Naive B cell (primary cell): ENCODE measurements at places on chromosomes 12 and 14.
A peak's percentile ranks its signal among the peaks of the same experiment; 100 is the strongest.

DNA sequence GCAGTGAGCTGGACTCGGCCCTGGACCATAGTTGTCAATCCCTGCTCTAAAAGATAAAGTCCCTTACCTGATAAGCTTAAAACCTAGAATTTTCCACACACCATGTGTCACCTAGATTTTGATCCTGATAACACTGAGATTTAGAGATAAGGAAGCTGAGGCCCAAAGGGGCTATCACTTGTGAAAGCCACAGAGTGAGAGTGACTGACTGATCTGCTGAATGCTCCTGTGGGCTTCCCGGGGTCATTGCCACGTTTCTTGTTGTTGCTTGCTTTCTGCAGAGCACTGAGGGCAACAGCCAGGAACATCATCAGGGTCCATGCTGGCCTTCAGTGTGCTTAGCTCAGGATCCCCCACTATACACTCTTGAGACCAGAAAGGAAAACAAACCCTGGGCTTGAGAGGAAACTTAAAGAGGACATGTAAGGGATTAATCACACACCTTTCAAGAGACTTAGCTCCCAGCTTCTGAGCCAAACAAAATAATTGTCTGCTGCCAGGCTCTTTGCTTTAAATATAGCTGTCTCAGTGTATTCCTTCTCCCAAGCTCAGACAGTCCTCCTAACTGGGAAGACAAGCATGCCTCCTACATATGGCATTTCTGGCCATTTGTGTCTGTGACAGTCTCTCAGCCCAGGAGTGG lies 82.6 kb upstream of the ARHGAP5 start:
- DNase-seq = no peak

DNA sequence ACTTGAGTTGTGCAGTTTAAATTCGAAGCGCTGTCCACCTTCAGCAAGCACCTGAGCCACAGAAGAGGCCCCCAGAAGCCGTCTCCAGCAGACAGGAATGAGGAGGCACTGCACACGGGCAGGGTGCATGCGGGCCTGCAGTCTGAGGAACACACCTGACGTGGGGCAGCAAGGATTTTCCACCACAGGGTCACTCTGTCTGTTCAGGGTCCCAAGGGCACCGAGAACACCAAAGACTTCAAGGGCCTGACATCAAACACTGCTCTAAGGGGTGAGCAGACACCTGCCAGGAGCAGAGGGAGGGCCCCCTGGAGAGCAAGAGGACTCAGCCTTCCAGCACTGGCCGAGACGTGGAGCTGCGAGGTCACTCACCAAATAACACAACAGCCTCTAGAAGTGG lies 99.7 kb upstream of the C14orf180 start:
- no peak for DNase-seq

DNA sequence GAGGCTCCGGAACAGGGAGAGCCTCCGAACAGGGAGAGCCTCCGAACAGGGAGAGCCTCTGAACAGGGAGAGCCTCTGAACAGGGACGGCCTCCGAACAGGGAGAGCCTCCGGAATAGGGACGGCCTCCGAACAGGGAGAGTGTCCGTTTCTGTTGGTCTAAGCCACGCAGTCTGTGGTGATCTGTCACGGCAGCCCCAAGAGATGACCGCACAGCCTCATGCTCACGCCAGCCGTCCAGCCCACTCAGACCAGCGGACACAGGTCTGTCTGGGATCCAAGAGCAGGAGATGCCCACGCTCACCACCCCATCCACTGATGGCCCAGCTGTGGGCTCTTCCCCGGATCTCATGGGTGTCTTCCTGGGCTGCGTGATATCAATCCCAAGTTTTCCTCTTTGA lies 33.3 kb downstream of the GALNT9 start:
- DNase-seq = no peak

- no peak for DNase-seq
These were observed at the start of gene GPR162 for GRCh38 chr12:6821591-6822425. Gene GPR162 (plus strand): TSS chr12:6821821. CDS start chr12:6823899, 2,078 bp downstream.

- DNase-seq = no peak
These were observed 20.4 kb downstream of the DLK1 start for GRCh38 chr14:100747021-100747586.

GRCh38 chr12:47744778-47745436 lies 13.8 kb downstream of the RAPGEF3 start:
- DNase-seq = no peak

- no peak for DNase-seq
These were observed 31.8 kb upstream of the RCOR1 start for GRCh38 chr14:102560458-102561261.

GRCh38 chr12:132214891-132215290 lies 70.6 kb downstream of the NOC4L start:
- DNase-seq = no peak

GRCh38 chr12:19597167-19598026 lies 158.1 kb downstream of the AEBP2 start:
- DNase-seq = no peak

DNA sequence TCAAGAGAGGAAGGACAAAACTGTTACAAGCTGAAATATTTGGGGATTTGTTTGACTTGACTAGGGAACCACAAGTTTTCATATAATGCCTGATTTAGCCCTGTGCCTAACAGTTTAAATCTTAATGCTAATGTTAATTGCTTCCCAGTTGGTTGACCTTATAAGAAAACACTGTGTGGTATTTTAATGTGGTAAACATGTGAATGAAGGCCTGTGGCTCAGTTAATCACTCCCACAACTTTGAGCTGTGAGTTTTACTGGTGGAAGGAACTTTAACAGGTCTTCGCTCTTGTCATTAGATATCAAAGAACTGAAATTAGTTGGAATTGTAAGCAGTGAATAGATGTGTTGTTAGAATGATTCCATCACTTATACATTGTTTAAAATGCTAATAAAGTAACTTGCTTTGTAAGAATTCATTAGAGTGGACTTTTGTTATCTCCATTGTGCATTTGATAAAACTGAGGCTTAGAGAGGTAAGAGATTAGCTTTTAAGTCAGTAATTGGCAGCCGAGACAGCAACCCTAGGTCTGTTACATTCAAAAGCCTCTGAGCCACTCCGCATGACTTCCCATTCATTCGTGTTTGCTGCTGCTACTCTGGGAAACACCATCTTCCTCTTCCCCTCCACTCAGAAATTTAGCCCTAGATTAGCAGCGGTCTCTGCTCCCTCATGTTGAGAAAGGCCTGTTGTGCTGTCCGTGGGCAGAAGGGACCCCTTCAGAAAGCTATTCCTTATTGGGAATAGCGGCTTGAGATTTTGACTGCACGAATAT lies 1.0 kb upstream of the TBK1 start:
- DNase-seq = peak; percentile 23

DNA sequence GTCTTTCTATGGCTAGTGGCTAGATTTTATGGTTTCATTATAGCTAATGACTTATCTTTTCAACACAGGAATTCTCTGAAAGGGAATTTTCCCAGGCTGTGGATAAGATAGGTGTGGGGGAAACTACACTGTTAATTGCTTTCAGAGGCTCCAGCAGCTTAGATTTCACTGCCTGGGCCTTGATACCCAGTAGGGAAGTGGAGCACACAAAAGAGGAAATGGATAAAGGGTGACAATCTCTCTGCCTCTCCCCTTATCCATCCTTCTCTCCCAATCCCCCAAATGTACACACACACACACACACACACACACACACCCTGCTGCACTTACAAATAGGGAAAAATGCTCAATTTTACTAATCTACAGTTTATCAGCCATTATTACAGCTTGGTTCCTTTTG lies 19.1 kb downstream of the SIX4 start:
- DNase-seq = no peak

- DNase-seq = no peak
These were observed 55.2 kb downstream of the EFCAB11 start for GRCh38 chr14:89899291-89899690.
